Amniotic epithelial cell (primary cell): ENCODE measurements at places on chromosomes 2 and 18.

GRCh38 chr2:44916291-44916690 is 25.2 kb upstream of the SIX3 start:
- no peak for DNase-seq

- DNase-seq, result no peak
Observed at GRCh38 chr2:152548996-152549395, 168.3 kb downstream of the PRPF40A start.

DNA sequence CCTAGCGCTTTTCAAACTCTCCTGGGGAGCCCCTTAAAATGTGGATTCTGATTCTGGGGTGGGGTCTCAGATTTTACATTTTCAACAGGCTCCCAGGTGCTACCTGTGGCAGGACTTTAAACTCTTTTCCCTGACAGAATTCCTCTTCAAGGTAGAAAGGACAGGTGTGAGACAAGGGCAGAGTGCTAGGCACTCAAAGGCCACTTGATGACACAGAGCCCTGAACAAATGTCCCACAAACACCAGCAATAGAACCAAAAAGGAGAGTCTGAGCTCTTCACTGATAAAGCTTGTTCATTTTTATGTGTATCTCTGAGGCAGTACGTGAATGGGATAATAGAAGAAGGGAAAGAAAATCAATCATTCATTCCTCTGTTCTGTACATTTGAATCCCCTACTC is 77.7 kb upstream of the PELI1 start:
- no peak for DNase-seq

- DNase-seq, result no peak
Observed at GRCh38 chr2:96493072-96493471, 12.1 kb downstream of the NEURL3 start.

DNA sequence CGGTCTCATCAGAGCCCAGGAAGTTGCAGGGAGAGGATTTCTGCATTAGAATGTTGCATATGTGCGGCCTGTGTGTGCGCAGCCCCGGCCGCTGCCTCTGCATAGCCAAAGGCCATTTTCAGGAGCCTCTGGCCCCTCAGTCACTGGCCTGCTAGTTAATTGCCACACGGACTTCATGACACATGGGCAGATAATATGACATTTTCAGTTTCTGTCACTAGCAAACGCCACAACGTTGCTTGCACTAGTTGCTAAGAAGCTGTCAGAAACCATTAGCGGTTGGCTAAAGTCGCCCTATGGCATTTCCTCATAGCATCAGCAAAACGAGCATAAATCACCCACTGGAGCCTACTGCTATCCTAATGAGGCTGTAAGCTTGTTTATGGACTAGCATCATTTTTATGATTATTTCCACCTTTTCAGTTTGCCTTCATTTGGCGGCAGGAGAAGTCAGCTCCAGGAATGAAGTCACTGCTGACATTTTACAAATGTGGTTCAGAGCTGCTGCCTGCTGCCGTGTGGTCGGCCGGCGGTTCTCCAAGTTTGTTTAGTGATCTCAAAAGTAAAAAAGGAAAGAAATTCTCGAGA is 73.7 kb downstream of the MEIS1 start:
- DNase-seq, result peak; percentile 56

GRCh38 chr2:4992226-4992625 is 700.0 kb upstream of the SOX11 start:
- DNase-seq, result no peak

GRCh38 chr2:191155608-191156071 is 4.8 kb upstream of the STAT4 start:
- DNase-seq, result peak; percentile 65

DNA sequence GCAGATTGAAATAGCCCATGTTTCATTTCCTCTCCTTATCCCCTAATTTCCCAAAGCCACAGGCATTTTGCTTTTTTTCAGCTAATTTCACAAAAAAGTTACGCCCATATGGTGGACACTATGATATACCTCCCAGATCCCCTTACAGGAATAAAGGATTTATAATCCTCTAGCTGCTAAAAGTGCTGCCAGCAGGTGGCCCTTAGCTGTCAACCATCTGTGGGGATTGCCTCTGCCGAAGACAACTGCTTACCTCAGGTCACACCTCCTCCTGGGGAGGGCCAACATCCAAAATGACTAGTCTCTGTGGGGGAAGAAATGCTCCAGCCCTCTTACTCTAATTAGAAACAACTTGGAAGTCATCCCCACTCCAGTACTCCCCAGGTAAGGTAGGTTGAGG is 61.0 kb upstream of the EPB41L3 start:
- no peak for DNase-seq

- peak; percentile 85 for DNase-seq
Observed at GRCh38 chr2:159290289-159290907, 3.9 kb upstream of the WDSUB1 start.

- peak; percentile 69 for DNase-seq
Observed at GRCh38 chr2:190841707-190842505, 38.7 kb upstream of the GLS start.

- no peak for DNase-seq
Observed at GRCh38 chr18:23179416-23179815, 44.1 kb downstream of the CABLES1 start.
